T-helper 2 cell (primary cell): ENCODE measurements at places on chromosomes 3 and 15.

- DNase-seq: no peak
Measured at GRCh38 chr3:128996200-128996599, 2.3 kb upstream of the CFAP92 start.

DNA sequence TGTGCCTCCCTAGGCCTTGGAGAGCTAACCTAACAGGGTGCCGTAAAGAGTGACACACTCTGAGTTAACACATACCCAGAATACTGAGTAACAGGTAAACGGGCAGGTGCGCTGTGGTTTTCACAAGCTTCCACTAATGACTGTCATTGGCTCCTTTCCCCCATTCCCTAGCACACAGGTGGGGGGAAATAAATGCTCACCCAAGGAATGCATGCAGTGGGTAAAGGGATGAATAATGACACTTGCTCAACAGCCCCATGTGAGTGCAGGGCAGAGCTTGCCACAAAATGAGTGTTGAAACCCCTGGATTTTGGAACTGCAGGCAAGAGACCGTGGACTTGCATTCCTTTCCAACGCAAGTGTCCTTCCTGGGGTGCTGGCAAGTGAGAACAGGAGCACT, 57.6 kb downstream of the ADAMTS17 start:
- no peak for DNase-seq

DNA sequence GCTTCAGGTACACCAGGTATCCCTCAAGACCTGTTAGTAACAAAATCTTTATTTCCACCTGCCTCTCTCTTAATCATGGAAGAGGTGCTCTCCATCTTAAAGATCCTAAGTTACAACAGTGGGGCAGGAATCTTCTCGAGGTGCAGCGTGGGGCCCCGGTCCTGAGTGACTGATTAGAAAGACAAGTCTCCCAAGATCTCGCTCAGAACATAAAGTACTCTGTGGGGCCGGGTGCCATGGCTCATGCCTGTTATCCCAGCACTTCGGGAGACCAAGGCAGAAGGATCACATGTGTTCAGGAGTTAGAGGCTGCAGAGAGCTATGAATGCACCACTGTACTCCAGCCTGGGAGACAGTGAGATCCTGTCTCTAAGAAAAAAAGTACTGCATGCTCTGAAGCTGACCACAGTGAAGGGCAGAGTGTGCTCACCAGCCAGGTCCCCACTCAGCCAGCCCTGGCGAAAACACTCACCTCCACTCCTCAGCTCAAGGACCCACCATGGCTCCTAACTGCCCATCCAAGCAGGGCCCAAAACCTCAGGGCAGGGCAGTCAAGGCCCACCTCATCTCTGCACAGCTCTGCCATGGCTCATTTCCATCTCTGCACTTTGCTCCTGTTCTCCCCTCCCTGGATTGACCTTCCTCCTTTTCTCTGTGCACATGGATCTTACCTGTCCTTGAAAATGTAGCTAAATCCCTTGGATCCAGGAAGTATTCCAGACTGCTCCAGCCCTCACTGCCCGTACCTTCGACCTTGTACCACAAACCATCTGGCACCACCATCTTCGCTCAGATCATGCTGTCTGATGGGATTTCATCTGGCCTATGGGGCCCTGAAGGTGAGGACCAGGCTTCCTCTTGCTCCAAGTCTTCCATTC, 7.1 kb downstream of the SEMA7A start:
- no peak for DNase-seq

GRCh38 chr3:194057570-194058188, 78.3 kb upstream of the HES1 start:
- no peak for DNase-seq

- no peak for DNase-seq
Measured at GRCh38 chr15:78810003-78810361, 1.3 kb downstream of the ADAMTS7 start.

GRCh38 chr3:39064646-39065045, 12.8 kb downstream of the WDR48 start:
- no peak for DNase-seq

DNA sequence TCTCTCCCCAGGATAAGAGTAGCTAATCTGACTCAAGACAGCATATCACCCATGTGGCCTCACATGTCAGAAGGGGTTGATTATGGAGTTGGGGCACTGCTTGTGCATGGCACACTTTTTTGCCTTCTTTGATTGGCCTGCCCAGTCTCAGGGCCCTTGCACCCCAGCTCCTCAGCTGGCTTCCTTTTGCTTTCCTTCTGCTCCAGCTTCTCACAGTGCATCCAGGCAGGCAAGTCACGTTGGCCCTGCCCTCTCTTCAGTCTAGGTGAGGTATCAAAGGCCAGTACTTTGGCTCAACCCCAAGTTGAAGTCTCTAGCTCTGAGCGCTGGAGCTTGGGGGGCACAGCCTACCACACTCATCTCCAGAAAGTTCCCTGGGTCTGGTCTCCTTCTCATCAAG, 42.2 kb downstream of the NGRN start:
- no peak for DNase-seq

DNA sequence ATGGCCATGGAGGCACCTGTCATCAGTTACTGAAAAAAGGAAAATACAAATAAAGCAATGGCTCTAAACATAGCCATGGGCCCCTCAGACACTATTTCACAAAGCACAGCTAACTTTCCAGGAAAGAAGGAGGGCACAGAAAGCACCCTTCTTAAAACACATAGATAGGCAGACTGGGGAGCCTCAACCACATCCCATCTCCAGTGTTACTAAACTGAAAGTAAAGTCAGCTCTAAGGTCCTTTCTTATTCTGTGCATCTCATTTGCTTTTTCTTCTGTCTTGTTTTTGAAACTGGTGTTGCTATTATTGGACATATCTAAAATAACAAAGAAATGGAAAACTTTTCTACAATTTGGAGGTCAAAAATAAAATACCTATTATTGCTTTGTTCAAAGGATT, 48.2 kb upstream of the STAC start:
- DNase-seq: no peak

DNA sequence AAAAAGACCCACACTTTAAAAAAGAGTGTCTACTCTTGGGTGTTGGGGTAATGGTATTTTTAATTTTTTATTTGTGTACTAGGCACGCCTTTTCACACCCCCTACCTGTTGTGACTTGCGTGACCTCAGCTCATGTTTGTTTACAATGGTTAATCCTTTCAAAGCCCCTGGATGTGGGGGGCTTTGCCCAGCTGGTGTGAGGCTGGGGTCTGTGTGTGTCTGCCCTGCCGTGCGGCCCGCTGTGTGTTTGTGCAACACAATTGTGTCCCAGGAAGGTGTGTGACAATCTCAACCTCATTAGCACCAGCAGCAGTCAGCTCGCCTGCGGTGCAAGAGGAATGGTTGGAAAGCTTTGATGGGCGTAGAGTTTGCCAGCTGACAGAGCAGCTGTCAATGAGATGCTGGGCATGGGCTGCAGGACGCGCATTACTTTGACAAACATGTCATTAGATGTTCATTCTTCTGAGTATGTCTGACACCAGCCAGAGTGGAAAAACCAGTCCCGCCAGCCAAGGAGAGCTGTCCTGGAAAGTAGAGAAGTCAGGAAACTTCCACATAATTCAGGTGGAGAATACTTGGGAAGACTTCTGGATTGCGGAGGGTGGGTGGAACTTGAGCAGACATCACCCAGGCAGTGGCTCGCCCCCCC, 9.6 kb downstream of the LRRK1 start:
- no peak for DNase-seq

GRCh38 chr3:31768479-31769125, 212.5 kb downstream of the OSBPL10 start:
- DNase-seq: peak; percentile 61

DNA sequence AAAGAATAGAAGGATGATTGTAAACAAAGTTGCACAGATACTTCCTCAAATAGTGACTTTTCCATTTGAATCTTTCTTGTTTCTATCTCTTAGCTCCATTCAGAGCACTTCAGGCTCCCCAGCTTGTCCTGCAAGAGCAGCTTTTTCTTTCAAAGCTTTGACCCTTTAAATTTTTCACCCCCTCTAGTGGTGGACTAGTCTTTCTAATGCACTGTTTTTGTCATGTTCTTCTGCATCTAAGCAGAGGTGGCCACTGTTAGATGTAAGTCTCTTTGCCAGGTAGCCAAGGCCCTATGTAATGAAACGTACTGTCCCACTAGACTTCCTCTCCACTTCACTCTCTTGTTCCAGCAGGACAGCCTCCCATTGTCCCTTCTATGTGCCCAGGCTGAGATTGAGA, 74.0 kb upstream of the MANF start:
- DNase-seq: no peak

- DNase-seq: no peak
Measured at GRCh38 chr3:173249457-173249856, 108.4 kb upstream of the SPATA16 start.

- no peak for DNase-seq
Measured at GRCh38 chr15:70854666-70854976, 664 bp upstream of the LARP6 start.

DNA sequence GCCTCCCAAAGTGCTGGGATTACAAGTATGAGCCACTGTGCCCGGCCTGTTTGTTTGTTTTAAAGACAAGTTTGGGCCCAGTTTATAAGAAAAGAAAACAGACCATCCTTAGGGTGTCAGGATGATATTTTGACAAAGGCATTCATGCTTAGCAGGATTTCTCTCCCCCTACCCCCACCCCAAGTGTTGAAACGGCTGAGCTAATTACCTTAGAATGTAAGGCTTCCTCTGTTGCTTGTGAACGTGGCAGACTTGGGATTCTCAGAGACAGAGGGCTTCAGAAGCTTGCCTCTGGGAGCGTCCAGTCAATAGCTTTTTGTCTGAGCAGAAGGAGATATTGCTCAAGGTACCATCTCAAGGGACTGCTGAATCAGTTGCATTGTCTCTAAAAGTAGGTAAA, 24.0 kb downstream of the FLNB start:
- no peak for DNase-seq

DNA sequence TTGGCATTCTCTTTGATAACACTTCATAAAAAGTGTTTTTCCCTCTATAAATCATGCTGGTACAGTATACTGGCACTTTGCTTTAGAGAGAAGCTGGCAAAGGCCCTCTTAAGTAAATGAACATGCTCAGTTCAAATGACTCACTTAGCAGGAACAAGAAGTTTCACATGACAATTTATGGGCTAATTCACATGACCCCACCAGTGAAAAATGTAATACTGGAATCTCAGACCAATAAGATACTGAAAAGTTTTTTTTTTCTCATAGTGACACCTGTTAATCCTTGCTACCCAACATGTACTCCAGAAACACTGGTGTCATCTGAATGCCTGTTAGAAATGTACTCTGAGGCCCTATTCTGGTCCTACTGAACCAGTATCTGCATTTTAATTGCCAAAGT, 13.9 kb downstream of the BTBD1 start:
- no peak for DNase-seq

GRCh38 chr3:117409701-117410459, 700.3 kb downstream of the TUSC7 start:
- no peak for DNase-seq
